SJCRH30 (cell line): ENCODE measurements at places on chromosomes 4 and X. TPM values are rescaled to one million over a fixed set of nuclear protein-coding genes. Genes with fewer than 3 reads are reported as not detected.

- DNase-seq = no peak
These were observed 137.7 kb upstream of the ZIC3 start for GRCh38 chrX:137428221-137428661.

DNA sequence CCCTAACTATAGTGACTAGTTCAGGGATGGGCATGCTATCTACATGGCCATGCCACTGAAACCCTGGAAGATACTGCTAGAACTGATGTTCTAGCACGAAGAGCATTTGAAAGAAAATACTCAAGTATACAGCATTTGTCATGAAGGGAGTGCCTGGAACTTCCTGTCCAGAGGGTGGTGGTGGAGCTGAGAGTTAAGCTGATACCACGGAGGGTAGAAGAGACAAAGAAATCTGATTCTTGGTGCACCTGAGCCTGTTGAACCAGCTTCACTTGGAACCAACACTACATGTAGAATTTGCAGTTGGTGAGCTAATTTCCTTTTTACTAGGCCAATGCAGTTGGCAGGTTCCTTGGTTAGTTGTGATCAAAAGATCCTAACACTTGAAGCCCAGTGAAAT lies 116.4 kb downstream of the CCNG2 start:
- no peak for DNase-seq

- no peak for DNase-seq
These were observed 8.4 kb upstream of the PLA2G12A start for GRCh38 chr4:109738104-109738872.

DNA sequence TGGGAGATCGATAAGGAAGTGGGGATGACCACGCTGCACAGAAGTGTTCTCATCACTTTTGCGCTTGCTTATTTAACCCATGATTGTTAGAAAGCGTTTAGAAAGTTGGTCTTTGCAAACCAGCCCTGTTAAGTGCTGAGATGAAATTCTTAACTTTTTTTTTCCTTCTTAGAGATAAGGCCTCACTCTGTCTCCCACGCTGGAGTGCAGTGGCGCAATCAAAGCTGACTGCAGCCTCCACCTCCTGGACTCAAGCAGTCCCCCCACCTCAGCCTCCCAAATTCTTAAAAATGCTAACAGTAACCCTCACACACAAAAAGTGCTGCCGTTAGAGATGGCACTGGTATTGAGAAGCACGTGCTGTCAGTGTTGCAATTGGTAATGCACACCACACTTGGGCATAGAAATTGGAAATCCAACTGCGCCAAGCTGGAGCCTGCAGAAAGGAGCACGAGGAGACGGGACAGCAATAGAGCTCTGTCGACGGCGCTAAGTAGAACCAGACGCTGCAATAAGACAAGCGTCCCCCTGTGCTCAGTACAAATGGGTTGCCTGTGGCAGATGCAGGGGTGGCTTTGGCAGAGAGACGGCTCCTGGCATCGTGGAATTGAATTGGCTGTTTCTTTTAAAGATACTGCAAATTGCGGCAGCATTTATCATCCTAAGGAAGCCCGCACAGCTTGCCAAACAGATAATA lies 113.4 kb downstream of the TBL1X start:
- no peak for DNase-seq

DNA sequence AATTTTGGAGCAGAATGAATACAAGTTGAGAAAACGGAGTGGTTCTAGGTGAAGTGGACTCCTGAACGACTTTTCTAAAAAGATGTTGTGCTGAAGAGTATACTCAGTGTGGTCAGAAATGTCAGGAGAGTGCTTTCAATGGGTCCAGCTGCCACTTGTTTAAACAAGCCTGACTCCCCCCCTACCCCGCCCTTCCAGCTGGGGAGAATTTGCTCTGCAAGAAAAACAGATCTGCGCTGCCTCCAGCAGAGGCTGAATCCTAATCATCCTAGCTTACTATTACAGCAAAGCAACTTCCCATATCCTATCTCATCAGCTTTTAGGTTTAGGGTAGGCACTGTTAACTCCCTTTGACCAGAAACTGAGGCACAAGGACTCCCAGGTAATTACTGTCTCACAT lies 1.9 kb downstream of the MAP3K15 start:
- peak; percentile 49 for DNase-seq

Gene EFHC2
- 0.04 and 0.18 TPM in 2 replicates for total RNA-seq

DNA sequence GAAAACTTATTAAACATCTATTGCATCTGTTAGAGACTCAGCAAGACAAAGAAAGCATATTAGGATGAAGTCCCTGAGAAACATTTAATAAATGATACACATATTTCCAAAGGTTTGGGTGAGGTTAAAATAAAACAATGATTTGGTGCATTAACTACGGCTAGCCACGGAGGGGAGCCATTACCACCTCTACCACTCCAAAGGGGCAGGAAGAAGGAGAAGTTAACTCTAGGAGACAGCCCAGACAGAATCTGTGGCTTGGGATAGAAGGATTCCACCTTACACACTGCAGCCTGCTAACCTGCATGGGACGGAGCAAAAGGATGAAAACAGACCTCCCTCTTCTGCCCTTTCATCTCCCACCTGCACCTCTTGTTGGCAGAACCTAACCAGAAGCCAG lies 189.1 kb upstream of the C1QTNF7 start:
- DNase-seq = peak; percentile 24

- no peak for DNase-seq
These were observed 757.3 kb upstream of the PABPC4L start for GRCh38 chr4:134958862-134959261.

GRCh38 chrX:133151336-133151735 lies 54.4 kb upstream of the USP26 start:
- no peak for DNase-seq

GRCh38 chr4:182418054-182418734 lies 175.0 kb downstream of the TENM3 start:
- no peak for DNase-seq

DNA sequence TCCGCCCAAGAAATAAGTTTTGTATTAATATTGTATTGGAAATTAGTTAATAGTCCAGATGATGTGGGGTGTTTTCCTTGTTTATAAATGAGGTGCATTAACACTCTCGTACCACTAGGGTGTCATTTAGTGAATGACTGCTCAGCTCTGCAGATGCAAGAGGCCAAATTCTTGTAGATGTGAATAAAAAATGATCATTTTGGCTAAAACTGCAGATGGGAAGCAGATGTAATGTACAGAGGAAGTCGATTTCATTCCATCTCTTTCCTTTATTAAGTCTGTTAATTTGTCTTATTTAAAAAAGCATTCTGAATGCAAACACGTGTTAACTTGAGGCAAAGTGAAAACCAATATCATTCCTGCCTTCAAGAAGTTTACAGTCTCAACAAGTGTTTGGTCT lies 108.1 kb downstream of the DHX15 start:
- no peak for DNase-seq

Gene ZNF827
- 10.5 and 10.7 TPM in 2 replicates for total RNA-seq

DNA sequence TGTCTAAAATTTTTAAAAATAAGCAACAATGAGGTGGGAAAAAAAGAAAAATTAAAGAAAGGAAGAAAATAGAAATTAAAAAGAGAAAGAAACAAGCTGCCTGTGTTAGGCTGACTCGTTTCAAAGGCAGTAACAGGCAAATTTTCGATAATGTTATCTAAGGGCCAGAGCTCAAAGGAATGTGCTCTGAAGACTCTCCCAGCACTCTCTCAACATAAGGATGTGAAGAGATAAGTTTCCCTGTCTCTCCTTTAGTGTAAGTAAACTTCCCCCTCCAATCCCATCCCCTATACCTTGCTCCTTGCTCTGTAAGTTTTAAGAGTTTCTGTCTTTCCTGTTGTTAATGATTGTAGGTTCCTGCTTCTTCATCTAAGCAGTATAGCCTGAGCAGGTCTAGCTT lies 172.8 kb downstream of the TEX13C start:
- no peak for DNase-seq

DNA sequence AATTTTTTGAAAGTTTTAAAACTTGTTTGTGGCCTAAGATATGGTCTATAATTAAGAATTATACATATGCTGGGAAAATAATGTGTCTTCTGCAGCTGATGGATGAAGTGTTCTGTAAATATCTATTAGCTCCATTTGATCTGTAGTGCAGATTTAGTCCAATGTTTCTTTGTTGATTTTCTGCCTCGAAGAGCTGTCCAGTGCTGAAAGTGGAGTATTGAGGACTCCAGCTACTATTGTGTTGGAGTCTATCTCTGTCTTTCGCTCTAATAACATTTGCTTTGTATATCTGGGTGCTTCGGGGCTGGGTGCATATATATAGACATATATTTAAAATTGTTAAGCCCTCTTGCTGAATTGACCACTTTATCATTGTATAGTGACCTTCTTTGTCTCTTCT lies 2127.3 kb downstream of the PCDH7 start:
- peak; percentile 9 for DNase-seq

- DNase-seq = no peak
These were observed 8.8 kb upstream of the MND1 start for GRCh38 chr4:153335665-153336064.

Gene SPARCL1
- total RNA-seq = 0.18 TPM in 1 of 2 replicates, not detected in the other

GRCh38 chr4:21790438-21791029 lies 158.0 kb downstream of the KCNIP4 start:
- DNase-seq = no peak

GRCh38 chr4:825971-826330 lies at the start of gene CPLX1:
Gene CPLX1 (minus strand): TSS chr4:826129. CDS start chr4:824522, 1,607 bp downstream.
- no peak for DNase-seq

- no peak for DNase-seq
These were observed 1.8 kb downstream of the LNX1 start for GRCh38 chr4:53589511-53589910.

Gene IL15
- 16.3 and 18.0 TPM in 2 replicates for total RNA-seq

Gene GUCY1B1
- total RNA-seq = 3.1 and 3.2 TPM in 2 replicates

DNA sequence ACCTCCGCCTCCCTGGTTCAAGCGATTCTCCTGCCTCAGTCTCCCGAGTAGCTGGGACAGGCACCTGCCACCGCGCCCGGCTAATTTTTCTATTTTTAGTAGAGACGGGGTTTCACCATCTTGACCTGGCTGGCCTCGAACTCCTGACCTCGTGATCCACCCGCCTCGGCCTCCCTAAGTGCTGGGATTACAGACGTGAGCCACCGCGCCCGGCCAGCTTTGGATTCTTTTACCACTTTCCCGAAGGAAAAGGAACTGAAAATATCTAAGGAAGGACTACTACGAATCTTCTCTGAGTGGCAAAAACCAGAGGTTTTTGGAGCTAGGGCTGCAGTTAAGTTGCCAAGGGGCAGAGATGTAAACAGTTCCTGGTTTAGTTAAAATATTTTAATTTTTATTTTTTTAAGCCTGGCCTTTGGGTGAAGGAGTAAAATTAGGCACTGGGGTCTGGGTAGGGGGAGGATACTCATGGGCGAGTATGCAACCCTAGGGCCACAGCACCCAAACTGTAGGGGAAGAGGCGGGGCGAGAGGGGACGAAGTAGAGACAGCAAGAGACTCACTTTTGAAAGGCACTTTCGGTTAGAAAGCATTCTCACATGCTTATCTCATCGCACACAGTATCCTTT lies 525 bp upstream of the CISD2 start:
- no peak for DNase-seq

GRCh38 chr4:101711590-101712260 lies 78.8 kb upstream of the BANK1 start:
- peak; percentile 10 for DNase-seq

- no peak for DNase-seq
These were observed 7.6 kb downstream of the CLCN5 start for GRCh38 chrX:49930039-49930438.

Gene TMPRSS11A
- not detected in 2 replicates for total RNA-seq

GRCh38 chrX:53357799-53358530 lies 64.5 kb downstream of the SMC1A start:
- DNase-seq = no peak

GRCh38 chrX:151621422-151621821 lies 57.9 kb downstream of the PASD1 start:
- no peak for DNase-seq

DNA sequence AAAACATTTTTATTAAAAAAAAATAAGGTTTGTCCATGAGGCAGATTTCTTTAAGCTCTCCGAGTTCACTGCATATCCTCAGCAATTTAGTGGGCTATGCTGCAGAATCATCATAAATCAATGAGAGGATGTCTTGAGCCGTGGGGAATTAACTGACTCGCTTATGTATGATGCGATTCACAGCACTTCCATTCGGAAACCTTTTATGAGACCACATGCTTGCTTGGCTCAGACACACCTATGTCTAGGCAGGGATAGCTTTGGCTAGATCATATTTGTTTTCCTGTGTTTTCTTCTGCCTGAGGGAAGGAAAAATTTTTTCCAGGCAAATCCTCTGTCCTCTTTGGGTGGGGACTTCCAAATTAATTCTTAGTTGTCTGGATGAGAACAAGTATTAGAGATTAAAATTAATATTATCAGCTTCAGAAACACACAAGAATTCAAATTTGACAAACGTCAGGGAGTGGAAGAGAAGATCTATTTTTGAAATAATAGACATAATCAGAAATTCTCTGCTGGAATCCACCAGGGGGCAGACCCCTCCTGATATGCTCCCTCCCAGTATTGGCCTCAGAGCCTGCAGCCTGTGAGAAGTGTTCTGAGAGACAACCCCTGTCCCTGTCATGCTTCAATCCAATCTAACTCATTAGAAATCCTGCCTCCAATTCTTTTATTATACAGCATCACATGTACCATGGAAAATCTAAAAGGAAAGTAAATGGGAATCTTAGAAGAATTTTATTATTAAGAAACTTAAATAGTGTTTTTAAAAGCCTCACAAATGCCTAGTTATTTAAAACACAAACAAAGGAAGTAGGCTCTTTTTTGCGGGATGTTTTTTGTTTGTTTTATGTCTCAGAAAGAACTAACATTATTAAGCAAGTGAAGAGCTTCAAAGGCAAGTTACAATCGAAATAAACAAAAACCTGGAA lies 345.1 kb upstream of the TACR3 start:
- peak; percentile 72 for DNase-seq

DNA sequence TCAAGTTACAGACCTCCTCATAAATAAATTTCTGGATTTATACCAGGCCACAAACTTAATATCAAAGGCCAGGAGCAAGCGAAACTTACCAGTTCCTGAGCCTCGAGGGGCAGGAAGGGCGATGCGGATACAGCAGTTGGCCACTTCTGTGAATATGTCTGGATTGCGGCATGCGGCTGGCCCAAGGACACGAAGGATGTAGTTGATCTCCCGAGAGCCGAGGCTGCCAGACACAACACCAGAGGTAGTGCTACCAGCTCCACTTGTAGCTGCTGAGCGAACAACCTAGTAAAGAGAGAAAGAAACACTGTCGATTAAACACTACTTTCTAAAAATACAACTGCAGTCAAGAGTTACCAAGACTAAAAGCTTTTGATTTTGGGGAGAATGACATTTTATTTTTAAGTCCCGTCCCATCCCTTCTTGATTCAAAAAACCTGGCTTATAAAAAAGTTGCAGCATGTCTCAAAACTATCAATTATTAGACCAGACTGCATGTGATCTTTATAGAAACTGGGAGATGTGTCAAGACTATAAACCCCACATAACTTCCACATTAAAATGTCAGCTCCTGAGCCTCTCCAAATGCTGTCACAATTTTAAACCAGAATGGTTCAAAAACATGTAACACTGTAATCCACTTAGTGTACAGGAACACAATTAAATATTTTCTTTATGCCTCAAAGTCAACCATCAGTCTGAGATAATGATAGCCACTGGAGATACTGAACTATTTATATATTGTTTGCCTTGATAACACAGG lies 105.6 kb downstream of the HUWE1 start:
- DNase-seq = no peak

DNA sequence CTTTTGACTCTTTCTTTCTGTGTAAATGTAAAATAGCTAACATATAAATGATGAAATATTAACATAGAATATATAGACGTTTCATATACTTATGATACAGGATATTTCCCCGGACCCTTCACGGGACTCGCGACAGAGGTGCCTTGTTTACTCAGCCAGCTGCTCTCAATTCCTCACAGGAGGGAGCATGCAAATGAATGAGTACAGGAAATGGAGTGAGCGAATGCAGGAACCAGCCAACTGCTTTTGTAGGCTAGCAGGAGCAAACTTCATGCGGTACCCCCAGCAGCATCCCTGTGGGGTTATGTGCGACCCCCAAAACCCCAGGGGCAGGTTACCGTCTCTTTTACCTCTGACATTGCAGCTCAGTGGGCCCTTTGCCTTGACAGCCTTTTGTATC lies 110.3 kb upstream of the PDHA2 start:
- no peak for DNase-seq
